Muscle of arm (tissue), 14 donors: ENCODE measurements at places on chromosomes 5 and 9.
A peak's percentile ranks its signal among the peaks of the same experiment; 100 is the strongest.

- DNase-seq, result no peak
Measured at GRCh38 chr9:86485359-86485758, 131.1 kb upstream of the TUT7 start.

DNA sequence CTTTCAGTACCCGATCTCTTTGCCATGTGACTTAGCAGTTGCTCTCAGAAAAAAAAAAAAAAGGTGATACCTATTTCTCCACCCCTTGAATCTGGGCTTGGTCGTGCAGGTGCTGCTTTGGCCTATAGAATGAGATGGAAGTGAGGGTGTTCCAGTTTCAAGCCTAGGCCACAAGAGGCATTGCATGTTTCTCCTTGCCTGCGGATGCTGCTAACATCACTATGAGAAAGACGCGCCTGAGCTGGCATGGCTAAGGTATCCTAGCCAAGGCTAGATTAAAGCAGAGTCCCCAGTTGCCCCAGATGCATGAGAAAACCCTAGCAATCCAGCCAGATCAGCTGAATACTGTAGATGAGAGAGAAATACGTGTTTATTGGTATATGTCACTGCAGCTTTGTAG, 14.7 kb upstream of the CSF1R start:
- no peak for DNase-seq

GRCh38 chr5:79976759-79977515, 14.1 kb downstream of the MTX3 start:
- DNase-seq, result no peak

DNA sequence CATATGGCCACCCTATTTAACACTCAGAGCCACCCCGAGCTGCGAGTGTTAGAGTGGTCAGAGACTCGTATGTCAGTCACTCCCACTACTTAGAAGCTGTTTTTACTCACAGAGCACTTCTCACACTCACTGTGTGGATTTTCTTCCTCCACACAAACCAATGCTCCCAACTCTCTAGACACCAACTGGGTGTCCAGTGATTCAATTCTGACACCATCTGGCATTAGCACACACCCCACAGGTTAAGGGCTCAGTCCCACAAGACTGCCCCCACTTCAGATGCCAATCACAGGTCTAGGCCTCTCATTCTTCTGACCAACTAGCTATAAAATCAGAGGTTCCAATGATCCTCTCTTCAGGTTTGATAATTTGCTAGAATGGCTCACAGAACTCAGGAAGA, 174.8 kb downstream of the FANCC start:
- no peak for DNase-seq

GRCh38 chr9:94002316-94003140, 47.4 kb upstream of the BARX1 start:
- DNase-seq, result no peak

- DNase-seq, result no peak
Measured at GRCh38 chr5:96885518-96886338, 9.4 kb downstream of the ERAP2 start.

DNA sequence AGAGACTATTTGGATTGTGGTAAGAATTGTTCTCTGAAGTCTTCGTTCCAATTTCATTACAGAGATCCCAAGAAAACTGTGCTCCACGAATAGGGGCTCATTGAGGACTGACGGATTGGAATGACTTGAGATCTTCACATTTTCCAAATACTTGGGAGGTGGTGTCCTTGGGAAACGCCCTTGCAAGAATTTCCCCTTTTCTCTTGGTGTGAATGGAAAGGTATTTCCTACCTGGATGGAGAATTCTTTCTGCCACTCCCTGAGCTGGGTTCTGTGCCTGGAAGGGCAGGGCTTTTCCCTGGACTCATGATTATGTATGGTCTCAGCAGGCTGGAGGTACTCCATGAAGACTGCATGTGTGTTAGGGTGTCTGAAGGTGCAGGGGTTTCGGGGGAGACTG, 53.9 kb downstream of the SNX18 start:
- no peak for DNase-seq

GRCh38 chr9:134648701-134649530, 7.3 kb downstream of the COL5A1 start:
- no peak for DNase-seq

DNA sequence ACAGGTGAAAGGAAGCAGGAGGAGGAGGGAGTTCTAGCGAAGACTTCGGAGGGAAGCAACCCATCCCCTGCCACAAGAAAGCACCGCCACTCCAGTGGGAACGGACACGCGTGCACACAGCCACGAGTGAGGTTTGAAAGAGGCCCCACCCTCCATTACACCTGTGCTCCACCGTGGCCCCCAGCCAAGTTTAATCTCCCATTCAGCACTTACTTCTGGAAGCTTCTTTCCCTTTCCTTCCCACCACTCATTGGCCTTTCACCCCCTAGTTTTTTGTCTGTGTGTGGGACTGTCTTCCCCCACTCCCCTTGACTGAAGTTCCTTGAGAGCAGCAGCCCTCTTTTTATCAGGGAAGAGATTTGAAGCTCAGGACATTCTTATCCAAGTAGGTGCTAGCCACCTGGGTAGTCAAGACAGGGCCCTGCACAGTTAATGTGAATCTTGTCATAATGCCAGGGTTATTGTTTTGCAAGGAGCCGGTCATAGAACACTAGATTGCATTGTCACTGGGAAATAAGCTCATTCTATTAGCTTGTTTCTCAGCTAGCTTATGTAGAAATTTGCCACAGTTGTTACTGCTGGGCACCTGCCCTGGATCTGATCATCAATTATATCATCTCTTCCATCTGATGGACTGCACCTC, 256.0 kb downstream of the DOCK8 start:
- DNase-seq, result no peak

DNA sequence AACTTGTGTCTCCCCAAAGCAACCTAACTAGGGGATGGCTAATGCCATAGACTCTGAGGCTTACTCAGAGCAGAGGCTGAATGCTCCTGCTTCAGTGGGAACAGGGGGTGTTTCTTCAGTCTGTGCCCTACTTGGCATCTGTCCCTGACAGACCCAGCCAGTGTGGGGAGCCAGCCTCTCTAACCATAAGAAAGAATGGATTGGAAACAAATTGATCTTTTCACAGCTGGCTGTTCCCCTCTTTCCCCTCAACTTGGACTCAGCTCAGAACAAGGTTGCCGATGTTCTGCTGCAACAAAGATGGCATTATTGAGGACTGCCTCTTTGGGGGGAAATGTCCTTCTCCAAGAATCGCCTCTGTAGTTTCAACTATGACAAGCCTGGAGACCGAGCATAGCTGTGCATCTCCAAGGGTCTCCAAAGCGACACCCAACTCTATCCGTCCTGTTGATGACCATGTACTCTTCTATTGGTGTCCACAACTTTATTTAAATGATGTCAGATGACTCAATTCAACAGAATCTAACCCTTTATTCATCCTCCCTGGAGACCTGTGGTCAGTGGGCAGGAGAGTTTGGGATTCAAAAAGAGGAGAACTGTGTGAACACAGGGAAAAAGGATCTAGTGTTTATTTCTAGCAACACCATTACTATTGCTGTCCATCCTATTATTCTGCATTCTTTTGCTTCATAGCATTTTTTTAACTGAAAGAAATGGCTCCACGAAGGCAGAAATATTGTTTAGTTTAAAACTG, 24.7 kb upstream of the TNC start:
- DNase-seq, result no peak

DNA sequence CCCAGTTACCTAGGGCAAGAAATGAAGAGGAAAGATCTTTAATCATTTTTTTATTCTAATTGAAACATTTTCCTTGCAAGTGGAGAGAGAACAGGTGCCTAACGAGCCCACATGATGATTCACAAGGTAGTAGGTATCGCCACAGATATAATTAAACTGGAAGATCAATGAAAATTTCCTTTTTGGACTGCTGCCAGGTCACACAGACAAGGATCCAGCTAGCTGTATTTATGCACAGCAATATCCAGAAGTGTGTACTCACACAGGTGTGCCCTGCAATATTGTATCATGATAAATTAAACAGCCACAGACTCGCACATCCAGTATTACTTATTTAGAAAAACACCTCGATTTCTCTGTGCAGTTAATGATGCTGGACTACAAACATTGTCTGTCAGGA, 294.0 kb upstream of the SMARCA2 start:
- DNase-seq, result no peak

- peak; percentile 80 for DNase-seq
Measured at GRCh38 chr5:150615141-150615699, 25.2 kb upstream of the SYNPO start.

GRCh38 chr9:134707031-134707680, 65.6 kb downstream of the COL5A1 start:
- DNase-seq, result peak; percentile 94

DNA sequence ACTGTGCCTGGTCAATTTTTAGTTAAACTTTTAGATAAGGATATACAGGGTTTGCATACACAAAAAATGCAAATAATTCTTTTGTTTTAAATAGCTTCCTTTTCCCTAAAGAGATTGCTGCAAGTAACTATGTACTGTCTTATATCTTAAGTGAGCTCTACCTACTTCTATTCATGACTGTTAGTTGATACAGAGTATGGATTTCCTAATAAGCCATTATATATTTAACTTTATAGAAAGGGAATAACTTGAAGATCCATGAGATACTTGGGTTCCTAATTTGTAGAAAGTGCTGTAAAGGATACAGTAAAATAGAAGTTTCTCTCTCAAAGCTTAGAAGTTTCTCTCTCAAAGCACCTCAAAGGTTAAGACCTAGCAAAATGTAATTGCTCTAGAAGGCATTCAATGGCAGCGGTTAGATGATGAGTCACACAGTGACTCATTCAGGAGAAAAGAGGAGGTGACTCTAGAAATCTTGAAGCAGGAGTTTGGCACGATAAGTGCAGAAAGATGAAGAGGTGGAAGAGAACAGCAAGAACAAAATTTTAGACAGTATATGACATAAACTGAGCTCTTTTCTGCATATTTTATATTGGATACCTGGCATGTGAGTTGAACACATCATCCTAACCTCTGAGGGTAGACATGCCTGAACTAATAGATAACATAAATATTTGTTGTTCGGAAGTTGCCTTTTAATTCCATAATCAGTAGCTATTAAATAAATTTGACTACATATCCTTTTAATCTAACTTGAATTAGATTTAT, 5.5 kb upstream of the DNAJC21 start:
- no peak for DNase-seq

- DNase-seq, result peak; percentile 17
Measured at GRCh38 chr5:97118261-97119006, 24.0 kb downstream of the LIX1 start.

DNA sequence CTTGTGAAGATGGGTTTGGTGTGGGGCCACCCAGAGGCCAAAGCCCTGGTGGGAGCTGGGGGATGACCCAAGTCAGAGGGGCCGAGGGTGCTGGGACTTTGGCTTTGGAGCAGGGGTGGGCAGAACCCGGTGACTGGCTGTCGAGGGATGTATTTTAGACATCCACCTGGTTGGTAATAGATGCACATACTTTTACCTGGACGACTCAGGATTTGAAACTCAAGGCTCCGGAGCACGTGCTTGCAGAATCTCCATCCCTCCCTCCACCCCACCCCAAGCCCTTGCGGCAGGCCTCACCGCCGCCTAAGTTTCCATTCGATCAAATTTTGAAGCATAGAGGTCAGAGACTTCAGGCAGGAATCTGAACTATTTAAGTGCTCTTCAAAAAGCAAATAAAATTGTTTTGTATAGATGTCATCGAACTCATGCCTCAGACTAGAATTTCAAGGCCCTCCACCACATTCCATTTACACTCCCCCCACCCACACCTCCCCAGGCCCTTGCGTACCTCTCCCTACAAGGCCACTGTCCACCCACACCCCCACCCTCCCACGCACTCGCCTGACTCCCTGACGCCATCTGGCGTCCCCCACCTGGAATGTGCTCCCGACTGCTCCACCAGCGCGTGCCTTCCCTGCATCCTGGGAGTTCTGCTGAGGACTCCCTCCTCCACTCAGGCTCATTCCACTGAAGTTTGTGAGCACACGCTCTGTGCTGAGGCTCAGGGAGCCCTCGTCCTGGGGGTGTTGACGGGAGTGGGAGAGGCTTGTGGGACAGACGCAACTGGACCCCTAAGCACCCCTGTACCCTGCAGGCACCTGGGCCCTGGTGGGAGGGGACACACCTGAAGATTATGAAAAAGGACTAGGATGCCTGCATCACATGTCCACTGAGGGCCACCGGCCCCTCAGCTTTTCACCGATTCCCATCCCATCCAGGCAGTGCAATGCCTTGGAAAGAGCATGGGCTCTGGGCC, 56.4 kb upstream of the RPL26L1 start:
- DNase-seq, result peak; percentile 78

DNA sequence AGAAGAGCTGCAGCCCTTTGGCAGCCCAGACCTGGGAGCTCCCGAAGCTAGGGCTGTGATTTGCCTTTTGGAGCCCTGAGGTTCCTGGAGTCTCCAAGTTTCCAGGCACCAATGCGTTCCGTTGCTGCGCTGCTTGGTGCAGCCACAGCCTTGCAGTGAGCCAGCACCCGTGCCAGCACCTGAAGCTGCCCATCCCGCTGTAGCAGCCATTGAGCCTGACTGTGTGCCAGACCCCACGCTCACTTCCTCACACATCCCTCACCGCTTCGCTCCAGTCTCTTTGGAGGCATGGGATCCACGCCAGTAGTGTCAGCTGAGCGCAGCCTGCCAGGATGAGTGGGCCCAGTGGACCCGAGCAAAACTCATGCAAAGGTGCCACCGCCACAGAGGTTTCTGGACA, 22.5 kb upstream of the C9orf72 start:
- DNase-seq, result no peak

DNA sequence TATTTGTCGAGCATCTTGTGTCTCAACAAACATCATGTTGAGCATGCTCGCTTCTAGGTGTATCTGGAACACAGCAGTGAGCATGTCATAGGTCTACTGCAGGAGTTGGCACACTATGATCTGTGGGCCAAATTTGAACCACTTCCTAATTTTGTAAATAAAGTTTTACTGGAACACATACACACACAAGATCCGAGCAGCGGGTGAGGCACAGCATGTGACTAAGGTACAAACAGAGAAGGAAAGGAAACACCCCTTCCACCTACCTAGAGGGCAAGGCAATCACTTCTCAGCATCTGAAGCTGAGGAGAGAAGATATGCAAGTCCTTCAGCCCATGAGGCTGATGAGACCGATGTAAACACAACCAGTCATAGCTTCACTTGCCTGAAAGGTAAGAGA, 200.4 kb downstream of the MED10 start:
- no peak for DNase-seq
